ENCODE measurements at places on chromosomes 13 and 19. TPM values are rescaled to one million over a fixed set of nuclear protein-coding genes. Genes with fewer than 3 reads are reported as not detected.
A peak's percentile ranks its signal among the peaks of the same experiment; 100 is the strongest.

DNA sequence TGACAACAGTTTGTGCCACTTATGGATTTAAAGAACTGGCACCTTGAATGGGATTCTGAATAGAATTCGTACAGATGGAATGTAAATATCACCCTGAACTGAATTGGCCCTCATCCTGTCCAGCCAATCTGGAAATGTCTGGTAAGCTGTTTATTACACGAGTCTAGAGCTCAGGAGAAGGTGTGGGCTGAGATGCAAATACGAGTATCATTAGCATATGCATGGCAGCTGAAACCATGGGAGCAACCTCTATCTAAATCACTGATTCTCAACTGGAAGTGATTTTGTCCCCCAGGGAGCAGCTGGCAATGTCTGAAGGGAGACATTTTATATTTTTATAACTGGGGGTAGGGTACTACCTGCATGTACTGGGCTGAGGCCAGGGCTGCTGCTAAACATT lies 15.6 kb upstream of the VWA8 start:
- no peak for DNase-seq

DNA sequence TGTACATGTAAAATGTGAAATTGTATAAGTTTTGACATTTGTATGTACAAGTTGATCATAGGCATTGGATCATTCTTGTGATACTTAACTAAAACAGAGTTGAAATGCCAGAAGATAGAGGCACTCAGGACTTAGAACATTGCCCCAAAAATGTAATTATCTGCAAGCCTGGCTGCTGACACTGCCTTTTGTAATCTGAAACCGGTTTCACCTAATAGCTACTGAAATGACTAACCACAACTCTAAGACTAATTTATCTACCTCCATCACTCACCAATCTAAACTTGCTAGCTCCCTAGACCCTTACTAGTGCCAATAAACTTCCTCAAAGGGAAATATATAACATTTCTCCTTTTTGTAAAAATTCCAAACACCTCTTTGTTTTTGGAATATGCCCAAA lies 2596.2 kb downstream of the PCDH9 start:
- no peak for DNase-seq

GRCh38 chr13:48896312-48896711 lies 79.4 kb upstream of the FNDC3A start:
- DNase-seq, result peak; percentile 84

DNA sequence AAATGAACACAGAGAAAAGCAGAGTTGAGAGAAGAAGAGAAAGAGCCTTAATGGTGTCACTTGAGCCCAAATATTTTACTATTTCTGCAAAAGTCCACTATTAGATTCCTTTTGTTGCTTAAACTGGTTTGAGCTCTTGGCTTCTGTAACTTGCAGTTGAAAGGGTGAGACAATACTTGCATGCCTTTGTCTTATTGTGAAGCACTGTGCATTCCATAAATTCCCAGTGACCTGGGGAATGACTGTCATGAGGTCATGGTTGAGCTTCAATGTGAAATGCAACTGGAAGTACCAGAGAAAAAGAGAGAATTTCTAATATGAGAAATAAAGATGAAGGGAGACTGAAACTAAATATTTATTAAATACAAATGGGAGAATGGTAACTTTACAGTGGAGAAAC lies 310.9 kb downstream of the TDRD3 start:
- no peak for DNase-seq

GRCh38 chr13:66367356-66367755 lies 862.8 kb downstream of the PCDH9 start:
- DNase-seq, result no peak

Gene ZNF177
- 2.2 TPM for total RNA-seq

GRCh38 chr13:45751885-45752284 lies 49.8 kb downstream of the CBY2 start:
- DNase-seq, result peak; percentile 1

DNA sequence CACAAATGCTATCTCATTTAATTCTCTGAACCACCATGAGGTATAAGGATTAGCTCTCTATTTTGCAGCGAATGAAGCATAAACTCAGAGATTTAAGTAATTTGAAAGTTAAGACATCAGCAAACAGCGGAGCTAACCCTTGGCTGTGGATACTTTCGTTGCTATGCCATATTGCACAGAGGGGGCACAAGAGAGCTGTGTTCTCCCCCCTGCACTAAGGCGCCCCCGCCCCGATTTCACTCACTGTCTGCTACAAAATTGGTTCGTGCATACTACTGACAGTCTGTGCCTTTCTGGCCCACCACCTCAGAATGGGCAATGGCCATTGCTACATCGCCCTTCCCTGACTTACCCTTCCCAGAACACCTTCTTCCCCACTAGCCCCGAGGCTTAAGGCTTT lies 105.7 kb upstream of the OBI1 start:
- no peak for DNase-seq

Gene KLK5
- total RNA-seq, result not detected

Gene RDH8
- total RNA-seq, result not detected

GRCh38 chr13:85137516-85137915 lies 661.7 kb downstream of the SLITRK6 start:
- no peak for DNase-seq

GRCh38 chr13:79547211-79548195 lies 66.5 kb downstream of the NDFIP2 start:
- no peak for DNase-seq

DNA sequence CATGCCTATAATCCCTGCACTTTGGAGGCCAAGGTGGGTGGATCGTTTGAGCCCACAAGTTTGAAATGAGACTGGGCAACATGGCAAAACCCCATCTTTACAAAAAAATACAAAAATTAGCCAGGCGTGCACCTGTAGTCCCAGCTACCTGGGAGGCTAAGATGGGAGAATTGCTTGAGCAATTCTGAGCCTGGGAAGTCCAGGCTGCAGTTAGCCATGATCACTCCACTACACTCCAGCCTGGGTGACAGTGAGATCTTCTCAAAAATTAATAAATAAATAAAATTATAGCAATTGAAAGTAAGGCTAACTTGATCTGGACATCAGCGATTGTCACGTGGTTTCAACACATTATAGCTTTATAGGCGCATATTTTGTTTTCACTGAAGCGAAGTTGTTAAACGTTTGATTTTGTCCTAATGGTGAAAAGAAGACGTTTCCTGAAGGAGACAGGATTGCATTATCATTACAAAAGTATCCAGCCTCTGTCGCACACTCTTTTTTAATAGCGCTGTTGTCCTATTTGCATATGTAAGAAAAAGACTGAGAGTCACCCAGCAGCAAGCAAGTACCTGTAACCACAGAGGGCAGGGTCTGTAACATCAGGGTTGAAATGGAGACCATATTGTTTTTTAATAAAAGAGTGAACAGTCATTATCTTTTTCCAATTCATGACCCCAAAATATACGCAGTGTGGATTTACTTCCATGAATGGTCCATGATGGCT lies 335.7 kb downstream of the DCT start:
- DNase-seq, result no peak

Gene GPR183
- not detected for total RNA-seq

- DNase-seq, result no peak
Measured at GRCh38 chr13:46743191-46743590, 53.8 kb downstream of the ESD start.
